ENCODE measurements at places on chromosomes 4 and X. TPM values are rescaled to one million over a fixed set of nuclear protein-coding genes. Genes with fewer than 3 reads are reported as not detected.

GRCh38 chrX:148542481-148543255 is 42.3 kb downstream of the AFF2 start:
- H3K4me3 ChIP-seq = no peak overlapping the region
- H3K4me1 ChIP-seq = no peaks in the 10 kb centered on the region
- no peaks in the 10 kb centered on the region for H3K27me3 ChIP-seq
- H3K27ac ChIP-seq = no peak overlapping the region

DNA sequence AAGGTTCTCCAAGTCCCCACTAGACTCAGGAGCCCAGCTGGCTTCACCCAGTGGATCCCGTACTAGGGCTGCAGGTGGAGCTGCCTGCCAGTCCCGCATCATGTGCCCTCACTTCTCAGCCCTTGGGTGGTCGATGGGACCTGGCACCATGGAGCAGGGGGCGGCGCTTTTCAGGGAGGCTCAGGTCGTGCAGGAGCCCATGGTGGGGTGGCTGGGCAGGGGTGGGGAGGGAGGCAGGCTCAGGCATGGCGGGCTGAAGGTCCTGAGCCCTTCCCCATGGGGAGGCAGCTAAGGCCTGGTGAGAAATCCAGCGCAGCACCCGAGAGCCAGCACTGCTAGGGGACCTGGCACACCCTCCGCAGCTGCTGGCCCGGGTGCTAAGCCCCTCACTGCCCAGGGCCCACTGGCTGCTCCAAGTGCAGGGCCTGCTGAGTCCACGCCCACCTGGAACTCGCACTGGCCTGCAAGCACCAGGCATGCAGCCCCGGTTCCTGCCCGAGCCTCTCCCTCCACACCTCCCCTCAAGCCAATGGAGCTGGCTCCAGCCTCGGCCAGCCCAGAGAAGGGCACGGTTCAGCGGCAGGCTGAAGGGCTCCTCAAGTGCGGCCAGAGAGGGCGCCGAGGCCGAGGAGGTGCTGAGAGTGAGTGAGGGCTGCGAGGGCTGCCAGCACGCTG is 72.7 kb upstream of the SLIT2 start:
- H3K4me1 ChIP-seq = no peaks in the 10 kb centered on the region
- no peaks in the 10 kb centered on the region for H3K36me3 ChIP-seq
- H3K4me3 ChIP-seq = no peak overlapping the region
- no peak overlapping the region for H3K27ac ChIP-seq
- no peak for DNase-seq

GRCh38 chr4:45846016-45846415 is 277.8 kb downstream of the GABRG1 start:
- no peaks in the 10 kb centered on the region for H3K27me3 ChIP-seq
- DNase-seq = no peak
- H3K36me3 ChIP-seq = no peaks in the 10 kb centered on the region
- H3K4me1 ChIP-seq = no peaks in the 10 kb centered on the region
- no peak overlapping the region for H3K27ac ChIP-seq

DNA sequence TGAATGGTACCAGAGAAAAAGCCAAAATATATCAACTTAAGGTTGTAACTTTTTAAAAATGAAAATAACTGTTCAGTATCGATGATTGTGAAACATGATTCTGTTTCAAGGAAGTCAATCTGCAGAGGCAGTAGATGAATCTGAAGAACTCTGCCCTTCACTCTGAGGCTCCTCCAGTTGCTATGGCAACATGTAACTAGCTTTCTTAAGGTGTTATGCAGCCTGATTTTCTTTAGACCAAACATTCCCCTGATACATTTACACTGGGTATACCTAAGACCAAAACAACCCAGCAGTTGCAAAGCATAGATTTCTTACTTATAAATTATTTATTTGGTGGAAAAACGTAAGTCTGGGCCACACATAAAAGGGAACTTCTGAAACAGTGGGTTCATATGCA is 133.6 kb upstream of the RASGEF1B start:
- H3K4me1 ChIP-seq = peaks cover 12% of the 10 kb centered on the region
- H3K4me3 ChIP-seq = no peak overlapping the region
- H3K27ac ChIP-seq = no peak overlapping the region
- no peak for DNase-seq

GRCh38 chr4:158710814-158711213 is 12.4 kb downstream of the PPID start:
- DNase-seq = no peak
- H3K4me3 ChIP-seq = no peak overlapping the region
- H3K36me3 ChIP-seq = peaks cover 27% of the 10 kb centered on the region
- H3K4me1 ChIP-seq = no peaks in the 10 kb centered on the region

DNA sequence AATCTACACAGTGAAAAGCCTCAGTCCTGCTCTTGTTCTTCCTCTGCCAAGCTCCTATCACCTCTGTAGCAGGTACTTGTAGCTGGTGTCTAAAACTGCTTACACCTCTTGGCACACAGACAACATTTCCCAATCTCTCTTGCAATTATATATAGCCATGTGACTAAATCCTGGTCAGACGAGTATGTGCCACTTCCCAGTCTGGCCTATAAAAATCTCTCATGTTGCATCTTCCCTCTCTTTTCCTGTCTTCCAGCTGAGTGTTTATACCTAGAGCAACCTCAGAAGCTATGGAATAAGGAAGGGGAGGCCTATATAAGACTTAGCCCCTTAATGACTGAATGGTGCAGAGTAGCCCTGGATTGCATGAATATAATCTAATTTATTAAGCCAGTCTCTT is 105.8 kb downstream of the RNF150 start:
- H3K4me3 ChIP-seq = no peak overlapping the region
- H3K36me3 ChIP-seq = no peaks in the 10 kb centered on the region
- no peaks in the 10 kb centered on the region for H3K4me1 ChIP-seq
- DNase-seq = no peak

- no peak for DNase-seq
- H3K4me3 ChIP-seq = no peak overlapping the region
- H3K36me3 ChIP-seq = peaks cover under 1% of the 10 kb centered on the region
- no peaks in the 10 kb centered on the region for H3K4me1 ChIP-seq
These were observed 29.6 kb downstream of the DOCK11 start for GRCh38 chrX:118525174-118525730.

DNA sequence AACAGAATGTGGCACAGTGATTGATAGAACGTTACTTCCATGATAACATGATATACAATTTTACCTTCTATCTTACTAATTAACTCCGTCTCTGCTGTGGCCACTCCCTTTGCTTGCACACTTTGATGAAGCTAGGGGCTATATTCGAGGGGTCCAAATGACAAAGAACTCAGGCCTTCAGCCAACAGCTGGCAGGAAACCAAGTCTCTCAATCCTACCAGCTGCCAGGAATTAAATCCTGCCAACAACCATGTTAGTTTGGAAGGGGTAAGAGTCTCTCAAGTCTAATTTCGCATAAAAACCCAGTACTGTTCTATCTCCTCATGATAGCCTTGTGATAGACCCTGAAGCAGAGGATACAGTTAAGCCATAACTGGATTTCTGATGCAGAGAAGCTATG is 1122.9 kb upstream of the PCDH10 start:
- peaks cover 8% of the 10 kb centered on the region for H3K4me1 ChIP-seq
- H3K4me3 ChIP-seq = no peak overlapping the region
- H3K36me3 ChIP-seq = no peaks in the 10 kb centered on the region
- no peak for DNase-seq
- no peak overlapping the region for H3K27ac ChIP-seq
- H3K27me3 ChIP-seq = no peaks in the 10 kb centered on the region

GRCh38 chr4:173834151-173834550 is 304.1 kb upstream of the HAND2 start:
- no peaks in the 10 kb centered on the region for H3K27me3 ChIP-seq
- H3K36me3 ChIP-seq = no peaks in the 10 kb centered on the region

GRCh38 chr4:168928346-168928745 is 81.7 kb downstream of the CBR4 start:
- DNase-seq = no peak
- H3K27ac ChIP-seq = no peak overlapping the region
- peaks cover 6% of the 10 kb centered on the region for H3K36me3 ChIP-seq
- no peak overlapping the region for H3K4me3 ChIP-seq
- no peaks in the 10 kb centered on the region for H3K27me3 ChIP-seq

DNA sequence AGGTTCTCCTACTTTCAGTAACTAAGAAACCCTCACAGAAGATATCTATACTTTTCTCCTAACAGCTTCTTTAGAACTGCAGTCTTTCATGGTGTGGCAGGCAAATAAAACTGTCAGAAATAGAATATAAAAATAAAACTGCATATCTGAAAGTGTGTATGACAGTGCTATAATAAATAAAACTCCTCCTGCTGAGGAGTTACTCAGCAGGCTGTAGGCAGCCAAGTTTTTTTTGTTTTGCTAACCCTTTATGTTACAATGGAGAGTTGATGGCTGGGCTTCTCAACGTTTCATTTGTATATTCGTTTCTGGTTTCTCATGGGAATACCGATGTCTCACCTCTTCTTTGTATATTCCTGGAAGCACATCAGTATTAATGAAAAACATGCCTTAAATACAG is 18.2 kb upstream of the UGT2B10 start:
- H3K27me3 ChIP-seq = no peaks in the 10 kb centered on the region
- H3K36me3 ChIP-seq = no peaks in the 10 kb centered on the region
- H3K27ac ChIP-seq = no peak overlapping the region
- no peak for DNase-seq
- H3K4me1 ChIP-seq = no peaks in the 10 kb centered on the region

- H3K27ac ChIP-seq = no peak overlapping the region
- DNase-seq = no peak
- peaks cover 46% of the 10 kb centered on the region for H3K36me3 ChIP-seq
- no peak overlapping the region for H3K4me3 ChIP-seq
- H3K27me3 ChIP-seq = no peaks in the 10 kb centered on the region
These were observed 86.9 kb downstream of the CHRNA9 start for GRCh38 chr4:40421839-40422708.

- no peaks in the 10 kb centered on the region for H3K36me3 ChIP-seq
- H3K4me1 ChIP-seq = no peaks in the 10 kb centered on the region
These were observed 49.0 kb upstream of the WDR17 start for GRCh38 chr4:176016601-176017000.

DNA sequence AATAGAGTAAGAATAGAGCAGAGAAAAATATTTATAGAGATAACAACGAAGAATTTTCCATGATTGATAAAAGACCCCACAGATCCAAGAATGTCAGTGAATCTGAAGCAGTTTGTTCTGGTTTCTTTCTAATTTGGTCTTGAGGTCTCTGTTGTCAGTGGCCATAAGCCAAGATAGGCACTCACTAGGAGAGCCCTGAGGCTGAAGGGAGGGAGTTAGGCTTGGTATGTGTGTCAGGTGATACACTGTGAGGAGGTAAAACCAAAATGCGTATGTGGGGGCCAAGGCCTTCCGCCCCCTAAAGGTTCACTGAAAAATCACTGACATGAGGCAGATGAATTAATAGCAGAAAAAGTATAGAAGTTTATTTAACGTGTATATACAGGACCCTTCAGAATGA is 382.3 kb upstream of the HTR2C start:
- no peak for DNase-seq
- no peaks in the 10 kb centered on the region for H3K4me1 ChIP-seq
- H3K4me3 ChIP-seq = no peak overlapping the region

- no peak for DNase-seq
- H3K27me3 ChIP-seq = no peaks in the 10 kb centered on the region
- H3K27ac ChIP-seq = no peak overlapping the region
These were observed 64.0 kb upstream of the FGF13 start for GRCh38 chrX:138775517-138775916.

DNA sequence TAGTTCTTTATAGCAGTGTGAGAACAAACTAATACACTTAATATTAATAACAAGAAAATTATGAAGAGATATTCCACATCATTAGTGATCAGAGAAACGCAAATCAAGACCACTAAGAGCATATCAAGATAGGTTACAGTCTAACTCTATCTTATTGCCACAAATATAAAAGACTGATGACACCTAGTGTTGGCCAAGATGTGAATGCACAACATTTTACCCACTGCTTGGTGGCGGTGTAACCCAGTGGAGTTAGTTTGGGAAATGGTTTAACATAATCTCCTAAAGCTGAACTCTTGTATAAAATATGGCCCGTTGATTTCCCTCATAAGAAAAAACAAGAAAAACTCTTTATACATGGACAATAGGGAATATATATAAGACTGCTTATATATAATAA is 92.4 kb downstream of the SLITRK2 start:
- no peaks in the 10 kb centered on the region for H3K4me1 ChIP-seq
- no peak for DNase-seq
- H3K4me3 ChIP-seq = no peak overlapping the region
- H3K27ac ChIP-seq = no peak overlapping the region
- no peaks in the 10 kb centered on the region for H3K36me3 ChIP-seq

- DNase-seq = no peak
- no peaks in the 10 kb centered on the region for H3K4me1 ChIP-seq
- no peaks in the 10 kb centered on the region for H3K27me3 ChIP-seq
- H3K4me3 ChIP-seq = no peak overlapping the region
- H3K36me3 ChIP-seq = no peaks in the 10 kb centered on the region
These were observed 292.6 kb downstream of the FBXO8 start for GRCh38 chr4:173990869-173991210.

- H3K4me1 ChIP-seq = peaks cover 10% of the 10 kb centered on the region
- H3K27ac ChIP-seq = no peak overlapping the region
- no peak overlapping the region for H3K4me3 ChIP-seq
- H3K36me3 ChIP-seq = peaks cover 12% of the 10 kb centered on the region
- H3K27me3 ChIP-seq = no peaks in the 10 kb centered on the region
These were observed 3.5 kb downstream of the TMEM154 start for GRCh38 chr4:152676052-152676854.

GRCh38 chr4:53011259-53011905 is 149.3 kb downstream of the RASL11B start:
- no peak overlapping the region for H3K27ac ChIP-seq
- H3K27me3 ChIP-seq = no peaks in the 10 kb centered on the region
- no peaks in the 10 kb centered on the region for H3K36me3 ChIP-seq
- no peak for DNase-seq
- no peaks in the 10 kb centered on the region for H3K4me1 ChIP-seq

DNA sequence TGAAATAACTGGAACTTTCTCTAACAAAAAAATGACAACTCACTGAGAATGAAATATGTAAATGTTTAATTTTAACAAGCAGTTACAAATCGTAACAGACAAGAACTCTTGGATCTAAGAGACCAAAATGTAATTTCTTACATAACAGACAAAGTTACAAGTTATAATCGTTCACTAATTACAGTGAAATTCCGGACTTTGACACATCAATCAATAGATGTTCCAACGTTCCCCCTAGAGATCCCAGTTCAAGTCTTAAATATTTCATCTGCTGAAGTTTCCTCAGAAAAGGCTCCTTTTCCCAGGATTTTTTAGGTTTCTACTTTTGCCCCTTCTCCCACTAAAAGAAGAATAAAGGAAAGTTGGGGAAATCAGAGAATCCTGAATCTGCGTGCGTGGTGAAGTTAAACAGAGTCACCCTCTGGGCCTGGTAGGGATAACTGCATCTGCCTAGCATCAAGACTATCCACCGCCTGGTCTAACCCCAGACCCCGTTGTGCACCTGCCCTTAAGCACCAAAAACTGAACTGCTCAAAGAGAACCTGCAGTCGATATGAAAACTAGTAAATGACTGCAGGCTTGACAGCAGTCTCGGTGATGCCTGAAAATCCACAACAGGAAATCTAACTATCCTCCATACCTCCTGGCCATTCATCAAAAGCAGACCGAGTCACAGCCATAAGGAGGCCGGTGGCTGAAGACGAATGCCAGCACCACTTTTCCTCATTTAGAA is 2.3 kb downstream of the IRF2 start:
- H3K27ac ChIP-seq = peak overlapping the region; percentile 74
- peak overlapping the region; percentile 88 for H3K4me3 ChIP-seq
- H3K4me1 ChIP-seq = peaks cover 5% of the 10 kb centered on the region
- peak; percentile 4 for DNase-seq

CYTL1 gene
- not detected for total RNA-seq

NEIL3 gene
- 10.6 TPM for total RNA-seq

NDNF gene
- total RNA-seq = 0.29 TPM

DDX53 gene
- total RNA-seq = not detected

OTC gene
- total RNA-seq = not detected

ATP1B4 gene
- total RNA-seq = not detected
